Tibial nerve (tissue), 4 donors: ENCODE measurements at places on chromosomes 7 and 10.
A peak's percentile ranks its signal among the peaks of the same experiment; 100 is the strongest.

- H3K27me3 ChIP-seq = no peaks in the 10 kb centered on the region
- no peaks in the 10 kb centered on the region for H3K4me1 ChIP-seq
These were observed 56.5 kb downstream of the CCDC71L start for GRCh38 chr7:106604303-106604924.

DNA sequence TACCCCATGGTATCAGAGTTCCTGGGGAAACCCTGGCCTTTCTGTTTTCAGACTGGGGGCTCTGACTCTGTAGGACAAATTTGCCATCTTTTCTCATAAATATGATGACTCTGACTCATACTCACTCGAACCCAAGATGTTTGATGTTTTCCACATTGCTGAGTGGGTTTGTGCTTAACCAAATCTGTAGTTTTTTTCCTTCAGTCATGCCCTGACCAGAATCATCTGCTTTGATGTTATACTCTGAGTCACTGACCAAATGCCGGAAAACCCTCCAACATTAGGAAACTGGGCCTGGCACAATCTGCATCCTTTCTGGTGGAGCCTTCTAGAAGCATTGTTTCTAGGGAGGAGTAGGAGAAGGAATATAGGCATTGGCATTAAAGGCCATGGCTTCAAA is 118.7 kb downstream of the C10orf105 start:
- no peaks in the 10 kb centered on the region for H3K4me1 ChIP-seq
- H3K27ac ChIP-seq = no peak overlapping the region
- H3K4me3 ChIP-seq = no peak overlapping the region
- no peaks in the 10 kb centered on the region for H3K27me3 ChIP-seq

- H3K4me1 ChIP-seq = no peaks in the 10 kb centered on the region
- no peak overlapping the region for H3K27ac ChIP-seq
- no peaks in the 10 kb centered on the region for H3K27me3 ChIP-seq
These were observed 1346.8 kb upstream of the CELF2 start for GRCh38 chr10:9670911-9671310.

GRCh38 chr10:113093188-113094113 is 143.4 kb downstream of the TCF7L2 start:
- no peak for DNase-seq
- peaks cover 55% of the 10 kb centered on the region for H3K4me1 ChIP-seq
- no peaks in the 10 kb centered on the region for H3K27me3 ChIP-seq
- no peak overlapping the region for H3K27ac ChIP-seq

- no peak overlapping the region for H3K27ac ChIP-seq
- H3K27me3 ChIP-seq = no peaks in the 10 kb centered on the region
- no peaks in the 10 kb centered on the region for H3K36me3 ChIP-seq
- DNase-seq = no peak
These were observed 45.0 kb upstream of the AGBL3 start for GRCh38 chr7:134941185-134941900.

- no peaks in the 10 kb centered on the region for H3K27me3 ChIP-seq
- no peaks in the 10 kb centered on the region for H3K36me3 ChIP-seq
- no peak overlapping the region for H3K27ac ChIP-seq
- no peaks in the 10 kb centered on the region for H3K4me1 ChIP-seq
These were observed 60.9 kb upstream of the LANCL2 start for GRCh38 chr7:55304018-55304762.

- H3K27ac ChIP-seq = peak overlapping the region; percentile 41
- H3K36me3 ChIP-seq = no peaks in the 10 kb centered on the region
- H3K27me3 ChIP-seq = no peaks in the 10 kb centered on the region
These were observed 76.8 kb upstream of the SEM1 start for GRCh38 chr7:96786261-96786997.

- no peak overlapping the region for H3K4me3 ChIP-seq
- H3K36me3 ChIP-seq = no peaks in the 10 kb centered on the region
These were observed 36.2 kb downstream of the MPP7 start for GRCh38 chr10:28266449-28267224.

DNA sequence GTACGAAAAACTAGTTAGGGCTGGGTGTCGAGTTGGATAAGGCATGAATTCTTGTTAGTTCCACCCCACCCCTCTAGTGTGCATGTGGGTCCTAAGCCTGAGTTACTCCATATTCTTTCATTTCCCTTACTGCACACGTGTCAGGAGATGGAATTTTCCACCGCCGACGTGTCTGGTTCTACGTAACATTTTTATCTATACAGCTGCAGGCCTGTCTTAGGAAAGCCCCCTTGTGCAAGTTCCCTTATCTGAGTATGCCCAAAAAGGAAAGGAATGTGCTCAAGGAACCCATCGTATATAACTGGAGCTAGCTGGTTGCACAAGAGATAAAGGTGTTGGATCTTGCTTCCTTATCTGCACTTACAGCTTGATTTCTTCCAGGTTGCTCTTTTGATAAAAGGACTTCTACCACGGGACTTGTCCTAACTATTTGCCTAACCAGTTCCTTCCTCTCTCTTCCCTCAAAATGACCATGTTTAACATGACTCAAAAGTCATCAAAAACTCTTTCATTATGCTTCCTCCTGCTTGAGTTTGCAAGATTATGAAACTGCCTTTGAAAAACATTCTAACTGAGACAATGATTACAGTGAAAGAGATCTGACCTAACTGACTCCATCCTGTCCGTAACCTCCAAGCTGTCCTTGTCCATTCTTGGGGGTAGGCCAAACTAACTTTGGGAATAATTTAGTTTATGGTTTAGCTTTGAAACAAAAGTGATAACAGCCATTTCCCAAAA is 181.4 kb downstream of the AKR1D1 start:
- no peak overlapping the region for H3K27ac ChIP-seq
- no peaks in the 10 kb centered on the region for H3K4me1 ChIP-seq
- DNase-seq = no peak
- no peaks in the 10 kb centered on the region for H3K27me3 ChIP-seq
- H3K4me3 ChIP-seq = no peak overlapping the region

- no peak overlapping the region for H3K27ac ChIP-seq
- H3K27me3 ChIP-seq = no peaks in the 10 kb centered on the region
- H3K36me3 ChIP-seq = peaks cover 5% of the 10 kb centered on the region
These were observed 123.7 kb upstream of the RNF32 start for GRCh38 chr7:156516791-156517378.

DNA sequence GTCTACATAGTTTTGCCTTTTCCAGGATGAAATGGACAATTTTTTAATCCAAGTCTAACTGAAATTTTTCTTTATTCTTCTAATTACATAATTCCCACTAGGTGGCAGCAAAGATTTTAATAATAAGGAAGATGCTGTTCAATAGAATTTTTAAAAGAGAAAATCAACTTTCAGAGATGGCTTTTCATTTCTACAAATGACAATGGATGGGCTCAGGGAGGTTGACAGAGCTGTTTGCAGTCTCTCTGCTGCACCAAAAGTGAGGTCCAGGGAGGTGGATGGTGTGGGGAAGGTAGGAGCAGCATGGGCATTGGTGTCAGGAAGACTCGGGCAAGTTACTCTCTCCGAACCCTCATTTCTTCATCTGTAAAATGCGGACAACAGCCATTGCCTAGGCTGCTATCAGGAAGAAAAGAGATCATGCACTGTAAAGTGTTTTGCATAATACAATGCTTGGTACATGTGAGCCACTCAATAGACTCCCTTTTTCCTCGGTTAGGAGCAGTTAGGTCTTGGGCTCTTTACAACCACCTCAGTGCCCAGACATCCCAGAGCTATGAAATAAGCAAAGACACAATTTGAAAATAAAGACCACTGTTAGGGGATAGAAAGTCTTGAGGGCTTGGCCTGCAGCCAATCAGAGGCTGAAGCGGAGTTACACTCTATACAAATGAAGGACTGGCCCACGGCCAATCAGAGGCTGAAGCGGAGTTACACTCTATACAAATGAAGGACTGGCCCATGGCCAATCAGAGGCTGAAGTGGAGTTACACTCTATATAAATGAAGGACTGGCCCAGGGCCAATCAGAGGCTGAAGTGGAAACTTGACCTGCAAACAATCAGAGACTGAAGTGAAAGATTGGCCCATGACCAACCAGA is 107.1 kb downstream of the ABLIM1 start:
- peak; percentile 50 for DNase-seq
- peaks cover 17% of the 10 kb centered on the region for H3K4me1 ChIP-seq
- H3K4me3 ChIP-seq = no peak overlapping the region
- peak overlapping the region; percentile 30 for H3K27ac ChIP-seq
- H3K27me3 ChIP-seq = no peaks in the 10 kb centered on the region
- H3K36me3 ChIP-seq = peaks cover 7% of the 10 kb centered on the region
